ENCODE measurements at places on chromosomes 2 and 18.

DNA sequence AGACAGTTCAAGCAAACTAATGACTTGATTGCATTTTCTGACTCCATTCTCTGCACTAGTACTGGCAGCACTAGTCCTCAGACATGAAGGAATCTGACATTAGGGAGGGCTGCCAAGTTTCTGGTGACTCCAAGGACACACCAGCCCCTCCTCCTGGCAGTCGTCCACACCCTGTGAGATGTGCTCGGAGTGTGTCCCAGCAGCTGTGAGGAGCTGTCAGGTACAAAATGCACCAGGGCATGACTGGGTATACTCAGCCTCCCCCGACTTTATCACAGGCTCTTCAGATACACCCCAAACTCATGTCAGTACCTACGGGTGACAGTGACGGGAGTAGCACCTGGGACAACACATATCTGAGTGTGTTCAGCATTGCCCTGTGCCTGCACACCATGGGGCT is 43.1 kb downstream of the EDAR start:
- no peak for DNase-seq

DNA sequence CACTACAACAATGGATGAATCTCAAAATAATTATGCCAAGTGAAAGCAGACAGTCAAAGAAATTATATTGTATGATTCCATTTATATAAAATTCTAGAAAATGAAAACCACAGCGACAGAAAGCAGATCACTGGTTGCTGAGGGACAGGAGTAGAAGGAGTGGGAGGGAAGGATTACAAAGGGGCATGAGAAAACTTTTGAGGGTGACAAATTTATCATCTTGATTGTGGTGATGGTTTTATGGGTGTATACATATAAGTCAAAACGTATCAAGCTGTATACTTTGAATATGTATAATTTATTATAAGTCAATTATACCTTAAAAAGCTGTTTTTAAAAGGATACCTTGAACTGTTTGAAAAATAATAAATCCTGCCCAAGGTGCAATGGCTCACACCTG is 27.7 kb downstream of the ATF2 start:
- no peak for DNase-seq

- peak; percentile 90 for DNase-seq
Observed at GRCh38 chr2:241272303-241273209, 42.9 kb downstream of the HDLBP start.

GRCh38 chr18:48151421-48152065 is 221.1 kb upstream of the SMAD2 start:
- DNase-seq: no peak

- no peak for DNase-seq
Observed at GRCh38 chr2:26938399-26939118, 31.9 kb upstream of the MAPRE3 start.

DNA sequence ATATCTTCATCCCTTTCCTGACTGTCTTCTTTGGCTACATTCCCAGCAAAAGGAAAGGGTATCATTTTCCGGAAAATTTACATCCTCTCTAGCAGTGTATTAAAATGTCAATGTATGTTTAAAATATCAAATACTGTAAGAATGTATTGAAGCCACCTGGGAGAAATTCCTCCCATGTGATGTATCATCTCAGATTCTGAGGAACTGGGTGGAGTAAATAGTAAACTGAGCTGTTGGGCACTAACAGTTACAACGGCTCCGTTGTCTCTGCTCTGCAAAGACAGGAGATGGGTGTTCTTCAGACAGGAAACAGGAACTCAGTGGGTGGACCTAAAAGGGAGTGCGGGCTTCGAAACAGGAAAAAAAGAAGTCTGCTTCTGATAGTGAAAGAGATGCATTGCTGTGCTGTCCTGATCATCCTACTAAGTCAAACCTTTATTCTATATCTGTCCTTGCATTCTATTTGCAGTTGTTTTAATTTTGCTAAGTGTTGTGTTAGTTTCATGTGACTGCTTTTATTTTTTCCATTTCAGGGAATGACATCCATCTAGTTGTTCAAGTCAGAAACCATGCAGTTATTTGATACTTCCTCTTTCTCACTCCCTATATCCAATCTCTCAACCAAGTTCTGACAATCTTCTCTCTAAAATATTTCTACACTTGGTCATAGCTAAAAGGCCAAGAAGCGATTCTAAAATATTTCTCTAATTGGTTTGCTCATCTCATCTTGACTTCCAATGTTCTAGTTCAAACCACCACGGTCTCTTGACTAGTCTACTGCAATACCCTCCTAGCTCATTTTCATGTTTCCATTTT is 19.4 kb downstream of the DOK1 start:
- DNase-seq: no peak

GRCh38 chr18:12518326-12518725 is 110.6 kb downstream of the PRELID3A start:
- DNase-seq: no peak

GRCh38 chr2:234682492-234683228 is 185.8 kb upstream of the ARL4C start:
- DNase-seq: no peak

GRCh38 chr18:60259052-60259681 is 113.4 kb downstream of the MC4R start:
- no peak for DNase-seq

GRCh38 chr2:147644491-147644890 is 200.3 kb upstream of the ACVR2A start:
- DNase-seq: no peak

DNA sequence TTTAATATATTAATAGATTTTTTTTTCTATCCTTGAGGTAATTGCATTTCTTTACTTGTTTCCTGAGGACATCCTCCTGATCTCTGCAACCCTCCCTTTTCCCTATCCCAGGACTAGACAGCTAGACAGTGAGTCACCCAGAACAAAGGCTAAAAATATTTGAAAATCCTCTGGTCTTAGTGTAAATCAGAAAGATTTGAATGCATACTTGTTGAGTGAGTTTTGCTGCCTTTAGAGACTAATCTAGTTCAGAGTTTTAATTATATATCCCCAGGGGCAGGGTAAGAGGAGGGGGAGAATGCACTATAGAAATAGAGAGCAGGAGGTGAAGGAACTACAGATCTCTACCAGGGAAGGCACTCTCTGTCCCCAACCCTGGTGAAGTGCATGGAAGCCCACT is 202.3 kb upstream of the TCF4 start:
- DNase-seq: peak; percentile 56

- no peak for DNase-seq
Observed at GRCh38 chr18:13527256-13527655, 199.1 kb downstream of the FAM210A start.

GRCh38 chr2:216164087-216164486 is 54.9 kb downstream of the XRCC5 start:
- DNase-seq: no peak

- no peak for DNase-seq
Observed at GRCh38 chr18:49082714-49083688, 132.2 kb upstream of the SMAD7 start.

- DNase-seq: no peak
Observed at GRCh38 chr2:129892360-129892759, 87.1 kb upstream of the RAB6C start.

DNA sequence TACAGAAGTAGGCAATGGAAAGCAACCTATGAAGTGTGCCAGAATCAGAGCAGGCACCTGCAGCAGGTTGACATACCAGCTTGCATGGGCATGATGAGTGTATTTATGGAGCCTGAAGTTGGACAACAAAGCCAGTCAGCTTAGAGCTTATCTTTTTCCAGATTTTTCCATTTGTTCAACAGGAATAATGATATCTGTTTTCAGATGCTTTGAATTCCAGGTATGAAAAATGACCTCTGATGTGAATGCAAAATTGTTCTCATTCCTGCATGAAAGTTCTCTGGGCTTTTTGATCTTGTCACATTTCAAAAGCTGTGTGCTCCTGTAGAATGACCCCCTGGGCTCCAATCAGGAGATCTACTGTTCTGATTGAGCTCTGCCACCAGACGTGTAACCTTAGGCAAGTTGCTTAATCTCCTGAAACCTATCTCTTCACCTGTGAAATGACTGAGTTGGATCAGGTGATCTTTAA is 38.2 kb upstream of the VIT start:
- DNase-seq: no peak
